ENCODE measurements at places on chromosomes 4 and X.
A peak's percentile ranks its signal among the peaks of the same experiment; 100 is the strongest.

GRCh38 chr4:128776794-128777216 lies 32.7 kb upstream of the JADE1 start:
- peak; percentile 38 for DNase-seq

DNA sequence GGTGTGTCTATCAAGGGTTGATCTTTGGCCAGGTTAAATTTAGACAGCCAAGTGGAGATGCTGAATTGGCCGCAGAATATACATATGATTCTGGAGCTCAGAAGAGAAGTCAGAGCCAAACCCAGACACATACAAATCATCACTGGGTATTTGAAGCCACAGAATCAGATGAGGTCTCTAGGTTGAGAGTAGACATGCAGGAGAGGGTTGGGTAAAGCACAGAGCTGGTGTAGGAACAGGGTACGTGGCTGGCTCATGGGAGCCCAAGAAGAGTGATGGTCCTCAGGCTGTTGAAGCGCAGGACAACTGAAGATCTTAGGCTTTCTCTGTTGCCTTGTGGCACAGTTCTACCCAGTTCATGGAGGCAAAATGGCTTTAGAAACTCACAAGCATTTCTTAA lies 37.7 kb downstream of the ADAMTS3 start:
- DNase-seq, result no peak

- no peak for DNase-seq
Observed at GRCh38 chrX:48961585-48962091, 4.2 kb upstream of the OTUD5 start.

- no peak for DNase-seq
Observed at GRCh38 chrX:10112510-10112909, 44.3 kb upstream of the CLCN4 start.

- DNase-seq, result peak; percentile 17
Observed at GRCh38 chr4:25030277-25031076, at the start of gene LGI2. Gene LGI2, minus strand, starts transcription at chr4:25030946. Its CDS starts 253 bp downstream, at chr4:25030693.

- no peak for DNase-seq
Observed at GRCh38 chr4:189530848-189531247, 409.8 kb upstream of the FRG1 start.

DNA sequence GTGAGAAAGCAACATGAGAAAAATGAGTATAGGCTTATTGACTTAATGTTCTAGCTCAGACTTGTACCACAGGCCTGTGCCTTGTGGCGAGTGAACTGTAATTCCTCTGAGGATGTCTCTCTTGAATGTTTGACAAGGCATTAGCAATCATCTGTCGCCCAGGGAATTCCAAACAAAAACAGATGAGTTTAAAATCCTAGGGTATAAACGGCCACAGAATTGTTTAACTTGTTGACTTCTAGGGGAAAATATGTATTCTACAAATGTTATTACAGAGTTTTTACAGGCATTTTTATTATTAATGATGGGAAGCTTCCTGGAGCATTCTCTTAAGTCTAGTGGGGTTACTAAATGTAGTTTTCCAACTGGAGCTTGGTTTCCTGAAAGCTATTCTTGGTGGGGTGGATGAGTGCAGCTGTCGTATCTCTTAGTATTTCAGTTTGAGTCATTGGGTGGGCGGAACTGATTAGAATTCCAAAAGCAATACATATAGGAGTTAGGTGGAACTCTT lies 40.6 kb downstream of the ARHGAP10 start:
- no peak for DNase-seq
